Activated CD4-positive, alpha-beta T cell treated with anti-CD3 and anti-CD28 coated beads, Interleukin-2, amount 50 U/mL, for 1 hour (primary cell): ENCODE measurements at places on chromosomes 5 and 9.

GRCh38 chr5:176611435-176611834 is 1.5 kb upstream of the GPRIN1 start:
- DNase-seq: peak; percentile 53

GRCh38 chr5:24439465-24439864 is 205.3 kb downstream of the CDH10 start:
- DNase-seq: no peak

- no peak for DNase-seq
These were observed 51.2 kb downstream of the FCHO2 start for GRCh38 chr5:73007051-73007450.

GRCh38 chr9:75041041-75041440 is 12.9 kb upstream of the CARNMT1 start:
- DNase-seq: no peak

- no peak for DNase-seq
These were observed 74.9 kb downstream of the NSUN2 start for GRCh38 chr5:6557807-6558575.

GRCh38 chr5:83124593-83124992 is 47.2 kb downstream of the XRCC4 start:
- no peak for DNase-seq

DNA sequence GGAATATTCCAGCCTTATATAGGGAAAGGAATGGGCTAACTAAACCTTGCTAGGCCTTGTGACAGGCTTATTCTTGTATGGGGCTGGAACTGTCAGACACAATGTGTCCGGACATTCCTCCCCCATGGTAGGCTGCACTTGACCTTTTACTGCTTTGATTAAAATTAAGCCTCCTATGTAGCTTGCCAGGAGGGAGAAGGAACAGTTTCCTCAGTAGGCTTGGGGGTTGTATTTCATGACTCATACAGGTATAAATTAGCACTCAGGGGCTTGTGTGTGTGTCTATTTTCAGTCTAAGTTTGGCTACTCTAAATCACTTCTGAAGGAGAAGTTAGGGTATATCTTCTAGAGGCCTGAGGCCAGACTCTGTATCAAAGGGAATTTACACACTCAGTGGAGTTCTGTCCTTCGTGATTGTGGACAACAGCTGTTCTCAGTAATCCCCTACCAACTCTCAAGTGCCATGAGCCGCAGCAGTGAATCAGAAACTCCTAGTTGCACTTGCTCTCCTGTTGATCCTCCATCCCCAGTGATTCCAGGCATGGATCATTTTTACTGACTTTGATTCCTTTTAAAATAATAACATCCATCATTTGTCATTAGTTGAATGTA is 16.4 kb downstream of the ADAMTS16 start:
- no peak for DNase-seq

DNA sequence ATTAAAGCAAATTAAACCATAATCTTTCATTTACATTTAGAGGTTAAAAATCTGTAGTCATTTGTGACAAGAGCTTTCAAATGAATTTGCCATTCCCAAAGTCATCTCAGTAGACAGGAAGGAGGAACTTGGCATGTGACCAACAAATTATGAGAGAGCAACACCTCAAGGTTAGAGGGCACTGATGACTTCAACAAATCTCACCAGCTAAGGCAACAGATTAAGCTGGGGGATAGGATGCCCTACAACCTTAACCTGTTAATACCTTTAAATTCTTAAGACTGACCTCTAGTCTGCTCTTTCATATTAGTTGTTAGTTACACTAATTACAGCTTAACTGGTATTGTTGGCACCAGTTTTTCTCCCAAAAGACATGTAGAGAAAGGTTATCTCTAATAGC is 18.4 kb downstream of the POU5F2 start:
- DNase-seq: no peak

DNA sequence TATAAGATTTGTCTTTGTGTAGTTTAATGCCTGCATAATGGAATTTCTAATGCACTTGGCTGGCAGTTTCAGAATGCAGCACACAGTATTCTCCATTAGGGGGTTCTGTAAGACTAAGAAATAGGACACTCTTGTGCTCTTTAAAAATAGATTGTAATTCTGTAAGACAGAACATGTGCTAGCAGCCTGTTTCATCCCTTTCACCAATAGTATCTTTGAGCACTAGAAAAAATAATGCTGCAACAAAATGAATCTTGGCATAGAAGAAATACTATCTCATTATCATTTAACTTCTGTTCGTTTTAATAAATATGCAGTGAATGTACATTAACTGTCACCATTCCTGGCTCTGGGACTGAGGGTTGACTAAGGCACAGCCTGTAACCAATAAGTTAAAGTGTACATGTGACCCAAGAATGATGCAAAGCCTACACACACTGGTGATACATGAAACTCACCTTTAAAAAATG is 23.8 kb upstream of the ZNF622 start:
- no peak for DNase-seq

DNA sequence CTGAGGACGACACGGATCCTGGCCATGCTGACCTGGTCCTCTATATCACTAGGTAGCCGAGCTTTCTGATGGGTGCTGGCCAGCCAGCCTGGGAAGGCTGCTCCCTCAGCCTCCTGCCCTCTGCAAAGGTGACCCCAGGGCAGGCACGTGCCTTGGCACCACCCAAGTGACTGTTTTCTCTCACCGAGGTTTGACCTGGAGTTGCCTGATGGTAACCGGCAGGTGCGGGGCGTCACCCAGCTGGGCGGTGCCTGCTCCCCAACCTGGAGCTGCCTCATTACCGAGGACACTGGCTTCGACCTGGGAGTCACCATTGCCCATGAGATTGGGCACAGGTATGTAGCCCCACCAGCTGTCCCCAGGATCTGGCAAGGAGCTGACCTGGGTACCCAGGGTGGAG is 3.8 kb downstream of the ADAMTS13 start:
- no peak for DNase-seq

DNA sequence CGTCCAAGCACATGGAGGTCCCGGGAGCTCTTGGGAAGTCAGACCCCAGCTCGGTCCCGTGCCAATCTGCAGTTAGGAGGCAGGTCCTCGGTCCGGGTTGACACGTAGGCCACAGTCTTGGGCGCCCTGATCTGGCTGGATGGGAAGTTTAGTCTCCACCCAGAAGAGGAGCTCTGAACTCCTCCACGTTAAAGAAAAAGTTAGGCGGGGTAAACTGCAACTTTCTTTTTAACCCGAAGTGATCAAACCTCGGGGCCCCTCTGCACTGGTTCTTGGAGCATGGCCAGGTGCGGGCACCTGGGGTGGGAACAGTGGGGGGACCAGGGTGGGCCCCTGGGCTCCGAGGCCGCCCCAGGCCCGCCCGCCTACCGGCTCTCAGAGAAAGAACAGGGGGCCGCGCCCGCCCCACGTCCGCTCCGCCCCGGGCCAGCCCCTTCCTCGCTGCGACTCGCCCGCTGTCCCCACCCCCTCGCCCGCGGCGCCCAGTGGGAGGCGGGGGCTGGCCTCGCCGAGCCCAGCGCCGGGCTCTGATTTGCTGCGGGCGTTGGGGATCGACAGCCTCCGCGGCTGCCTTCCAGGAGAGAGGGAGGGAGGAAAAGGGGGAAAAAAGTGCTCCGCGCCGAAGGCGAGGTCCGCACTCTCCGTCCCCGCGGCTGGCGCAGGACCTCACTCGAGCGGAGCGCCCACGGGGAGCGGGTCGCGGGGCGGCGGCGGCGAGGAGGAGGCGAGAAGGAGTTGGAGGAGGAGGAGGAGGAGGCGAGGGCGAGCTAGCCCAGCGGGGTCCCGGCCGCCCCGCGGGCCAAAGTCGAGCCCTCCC is at the start of gene COL5A1:
Gene COL5A1, plus strand, starts transcription at position 631 of the 817 bp plus-strand sequence. CDS start 385 bp downstream, outside the sequence.
- DNase-seq: peak; percentile 38
